ENCODE measurements at places on chromosomes 7 and 10.
A peak's percentile ranks its signal among the peaks of the same experiment; 100 is the strongest.

DNA sequence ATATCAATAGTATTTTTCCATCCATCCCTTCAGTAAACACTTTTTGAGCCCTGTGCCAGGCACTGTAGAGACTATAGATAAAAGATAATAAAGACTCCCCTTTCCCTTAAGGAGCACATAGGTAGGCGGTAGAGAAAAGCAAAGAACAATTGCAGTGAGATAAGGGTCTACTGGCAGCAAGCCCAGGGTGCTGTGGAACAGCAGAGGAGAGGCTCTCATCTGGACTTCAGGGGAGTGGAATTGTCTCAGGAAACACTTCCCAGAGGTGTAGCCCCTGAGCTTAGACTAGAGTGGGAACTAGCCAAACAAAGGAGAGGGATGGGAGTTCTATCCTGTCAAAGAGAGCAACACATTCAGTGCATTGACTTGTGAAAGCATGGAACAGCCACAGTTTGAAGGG is 102.0 kb downstream of the NRF1 start:
- DNase-seq = no peak

DNA sequence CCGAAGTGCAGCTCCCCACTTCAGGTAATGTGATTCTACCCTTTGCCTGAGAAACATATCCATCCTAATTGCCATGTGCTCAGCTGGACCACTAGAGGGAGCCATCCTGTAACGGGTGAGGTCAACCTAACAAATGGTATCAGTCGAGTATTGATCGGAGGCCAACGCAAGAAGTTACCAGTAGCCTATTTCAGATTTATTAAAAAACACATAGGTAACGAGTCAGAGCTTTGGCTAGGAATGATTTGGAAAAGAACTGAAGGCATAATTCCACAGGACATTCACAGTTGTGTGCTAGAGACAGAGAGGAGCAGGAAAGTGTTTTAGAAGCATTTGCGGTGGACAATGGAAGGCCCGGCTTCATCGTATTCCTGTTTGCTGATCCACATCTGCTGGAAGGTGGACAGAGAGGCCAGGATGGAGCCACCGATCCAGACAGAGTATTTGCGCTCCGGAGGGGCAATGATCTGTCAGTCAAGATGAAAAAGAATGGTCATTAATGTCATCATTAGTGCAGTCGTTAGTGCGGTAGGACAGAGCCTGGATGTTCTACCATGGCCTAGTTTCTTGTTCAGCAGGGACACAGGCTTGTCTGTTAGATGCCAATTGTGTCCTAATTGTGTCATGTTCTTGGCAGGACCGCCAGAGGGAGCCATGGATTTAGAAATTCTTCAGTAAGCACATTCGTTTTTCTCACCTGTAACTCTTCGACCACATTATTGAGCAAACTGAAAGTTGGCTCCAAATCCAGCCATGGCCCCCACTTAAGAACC is 17.5 kb downstream of the ACTA2 start:
- peak; percentile 75 for DNase-seq

DNA sequence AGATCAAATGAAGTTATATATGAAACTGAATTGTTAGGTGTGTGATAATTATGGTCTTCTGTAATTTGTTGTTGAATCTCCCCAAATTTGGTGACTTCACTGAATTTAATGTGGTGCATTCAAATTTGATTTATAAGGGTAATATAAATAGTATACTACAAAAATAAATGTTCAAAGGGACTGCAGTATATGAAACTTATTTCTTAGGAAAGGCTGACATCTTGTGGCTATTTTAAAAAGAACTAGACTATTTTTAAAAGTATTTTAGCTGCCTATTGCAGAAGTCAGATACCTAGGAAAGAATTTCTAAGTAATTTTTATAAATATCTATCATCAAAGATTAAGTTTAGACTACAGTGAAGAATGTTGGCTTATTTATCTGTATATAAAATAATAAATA is 36.6 kb downstream of the ATRNL1 start:
- DNase-seq = no peak

GRCh38 chr10:30719832-30720231 is 90.3 kb upstream of the LYZL2 start:
- no peak for DNase-seq

Data from breast epithelium (tissue), 4 donors.